NCI-H187 (cell line): ENCODE measurements at places on chromosomes 6 and 20.

- DNase-seq: no peak
Observed at GRCh38 chr6:14250573-14250972, 133.0 kb downstream of the CD83 start.

- no peak for DNase-seq
Observed at GRCh38 chr6:52754443-52754842, 8.8 kb downstream of the GSTA2 start.

DNA sequence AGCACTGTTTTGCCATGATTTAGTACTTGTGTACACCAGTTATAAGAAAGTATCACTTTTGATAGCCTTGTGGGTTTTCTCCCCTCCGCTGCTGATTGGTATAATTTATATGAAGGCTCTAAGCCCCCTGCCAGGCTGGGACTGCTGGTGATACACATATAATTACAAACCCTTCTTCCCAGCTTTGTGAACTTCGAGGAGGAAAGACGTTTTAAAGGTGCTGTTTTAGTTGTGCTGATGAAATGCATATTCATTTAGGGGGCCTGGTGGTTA lies 246.2 kb downstream of the TAF4 start:
- no peak for DNase-seq

GRCh38 chr20:25669826-25670422 lies 26.7 kb downstream of the ZNF337 start:
- DNase-seq: no peak

DNA sequence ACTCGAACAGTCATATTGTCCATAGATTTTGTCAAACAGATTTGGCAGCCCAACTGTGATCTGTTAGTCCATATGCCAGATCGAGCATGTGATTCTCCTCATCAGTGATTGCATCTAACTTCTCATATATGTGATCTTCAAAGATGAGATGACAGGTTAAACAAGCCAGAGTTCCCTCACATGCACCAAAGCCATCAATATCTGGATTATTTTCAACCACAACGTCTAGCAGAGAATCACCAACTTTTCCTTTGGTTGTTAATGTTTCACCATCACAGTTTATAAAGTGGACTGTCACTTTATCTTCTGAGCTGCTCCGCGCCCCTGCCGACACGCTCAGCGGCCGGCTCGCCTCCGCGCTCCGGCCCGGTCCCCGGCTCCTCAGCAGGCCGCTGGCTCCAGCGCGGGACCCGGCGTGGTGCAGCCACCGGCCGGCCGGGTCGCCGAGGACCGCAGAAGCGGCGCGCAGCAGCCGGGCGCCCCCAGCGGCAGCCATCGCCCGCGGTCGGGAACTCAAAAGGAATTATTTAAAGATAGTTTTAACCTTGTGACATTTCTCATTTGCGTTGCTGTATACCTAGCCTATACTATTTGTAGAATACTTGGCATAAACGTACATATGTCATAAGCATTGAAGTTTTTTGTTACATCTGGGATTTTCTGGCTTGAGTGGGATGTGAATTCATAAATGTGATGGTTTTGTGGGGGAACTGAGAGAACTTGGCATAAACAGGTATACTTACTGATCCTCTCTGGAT lies 40.1 kb upstream of the DYNLRB1 start:
- no peak for DNase-seq

- DNase-seq: no peak
Observed at GRCh38 chr6:159203304-159204005, 34.3 kb downstream of the FNDC1 start.

GRCh38 chr6:28597217-28597835 lies 71.6 kb downstream of the GPX5 start:
- DNase-seq: no peak

DNA sequence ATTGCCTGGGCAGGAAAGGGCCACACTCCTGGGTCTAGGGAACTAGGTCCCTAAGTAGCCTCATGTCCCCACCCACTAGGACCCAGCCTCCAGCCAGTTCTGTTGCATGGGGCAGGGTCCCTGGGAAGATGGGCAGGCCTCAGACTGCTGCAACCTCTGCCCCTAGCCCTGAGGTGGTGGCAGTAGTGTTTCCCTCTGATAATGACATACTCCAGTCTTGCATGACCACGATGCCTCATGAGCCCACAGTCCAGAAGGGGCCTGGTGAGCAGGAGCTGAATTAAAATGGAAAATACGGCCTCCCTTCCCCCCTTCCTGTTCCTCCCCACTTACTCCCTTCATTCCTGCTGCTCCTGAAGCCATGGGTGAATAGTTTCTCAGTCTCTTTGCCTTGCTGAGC lies 36.0 kb upstream of the SCRT2 start:
- DNase-seq: no peak

DNA sequence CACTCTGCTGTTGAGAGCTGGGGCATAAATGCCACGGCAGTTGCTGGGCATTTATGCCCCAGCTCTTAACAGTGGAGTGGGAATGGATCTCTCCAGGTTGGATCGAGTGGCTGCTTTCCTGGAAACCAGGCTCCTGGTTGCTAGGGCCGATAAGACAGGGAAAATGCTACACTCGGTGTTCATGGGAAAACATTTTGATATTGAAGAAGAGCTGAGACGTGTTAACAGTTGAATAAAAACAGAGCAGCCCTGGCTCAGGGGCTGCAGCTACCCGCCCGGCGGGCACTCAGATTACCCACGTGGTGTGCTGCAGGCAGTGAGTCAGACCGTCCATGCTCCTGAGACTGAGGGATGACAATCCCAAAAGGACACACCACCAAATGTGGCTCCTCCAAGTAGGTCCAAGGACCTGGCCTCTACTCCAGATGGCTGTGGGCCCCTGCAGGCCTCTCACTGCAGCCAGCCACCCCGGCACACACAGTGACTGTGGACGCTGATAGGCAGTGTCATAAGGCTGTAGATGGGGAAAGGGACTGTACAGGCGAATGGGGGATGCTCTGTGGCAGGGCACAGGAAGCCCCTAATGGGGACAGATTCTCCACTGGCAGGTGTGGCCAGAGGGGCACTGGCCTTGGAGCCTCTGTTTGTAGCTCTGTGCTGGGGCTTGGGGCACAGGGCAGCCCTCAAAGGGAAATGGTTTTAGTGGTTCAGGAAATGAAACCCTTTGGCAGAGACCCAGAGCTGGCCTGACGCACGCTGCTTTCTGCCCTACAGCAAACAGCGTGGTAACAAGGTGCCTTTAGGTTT lies 237.8 kb downstream of the LY86 start:
- peak; percentile 45 for DNase-seq

DNA sequence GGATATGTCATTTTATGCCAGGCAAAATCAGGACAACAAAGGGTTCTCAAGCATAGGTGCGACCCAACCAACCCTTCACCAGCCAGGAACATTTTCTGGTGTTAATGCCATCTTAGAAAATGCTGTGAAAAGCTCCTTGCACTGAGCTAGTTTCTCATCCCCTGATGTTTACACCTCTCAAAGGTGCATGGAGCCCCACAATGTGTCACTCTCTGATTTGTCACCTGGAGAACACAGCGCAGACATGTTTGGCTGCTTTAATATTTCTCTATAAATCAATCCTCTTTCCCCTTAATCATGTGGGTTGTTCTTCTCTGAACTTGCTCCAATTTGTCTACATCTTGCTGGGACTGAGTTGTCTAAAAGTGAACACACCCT lies 244.3 kb downstream of the TSHZ2 start:
- DNase-seq: no peak

- DNase-seq: no peak
Observed at GRCh38 chr20:57985278-57985677, 243.2 kb downstream of the ANKRD60 start.

DNA sequence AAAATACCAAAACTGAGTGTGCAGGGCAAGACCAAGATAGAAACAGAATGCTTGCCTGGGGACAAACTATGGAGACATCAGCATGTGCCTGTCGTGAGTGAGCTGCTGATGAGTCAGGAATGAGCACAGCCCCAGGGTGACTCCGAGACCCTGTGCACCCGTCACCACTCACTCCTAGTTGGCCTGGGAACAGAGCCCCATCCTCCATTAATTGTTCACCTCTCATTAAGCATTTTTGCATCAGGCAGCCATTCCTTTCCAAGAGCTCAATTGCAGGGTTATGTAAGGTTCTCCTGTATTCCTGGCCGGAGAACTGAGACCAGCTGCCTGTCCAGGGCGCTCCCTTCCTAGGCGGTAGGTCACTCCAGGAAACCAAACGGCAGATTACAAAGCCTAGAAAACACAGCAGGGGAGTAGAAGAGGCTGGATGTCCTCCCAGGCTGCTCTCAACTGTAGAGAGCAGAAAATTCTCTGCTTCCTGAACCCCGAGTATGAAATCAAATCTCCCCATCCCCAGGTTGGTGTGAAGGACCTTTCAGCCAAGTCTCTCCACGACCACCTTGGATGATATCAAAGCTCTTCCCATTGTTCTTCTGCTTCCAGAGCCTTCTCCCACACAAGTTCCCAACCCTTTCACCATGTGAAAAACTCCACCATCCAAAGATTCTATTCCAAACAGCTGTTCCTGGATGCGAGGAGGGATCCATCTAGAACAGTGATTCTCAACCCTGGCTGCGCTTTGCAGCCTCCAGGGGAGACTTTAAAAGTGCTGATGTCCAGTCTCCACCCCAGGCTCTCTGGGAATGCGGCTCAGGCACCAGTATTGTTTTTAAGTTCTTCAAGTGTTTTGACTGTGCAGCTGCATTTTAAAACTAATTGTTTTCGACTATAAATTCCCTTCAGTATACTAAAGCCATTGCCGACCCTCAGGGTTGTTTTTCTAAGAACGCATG lies 532.6 kb upstream of the JARID2 start:
- no peak for DNase-seq

DNA sequence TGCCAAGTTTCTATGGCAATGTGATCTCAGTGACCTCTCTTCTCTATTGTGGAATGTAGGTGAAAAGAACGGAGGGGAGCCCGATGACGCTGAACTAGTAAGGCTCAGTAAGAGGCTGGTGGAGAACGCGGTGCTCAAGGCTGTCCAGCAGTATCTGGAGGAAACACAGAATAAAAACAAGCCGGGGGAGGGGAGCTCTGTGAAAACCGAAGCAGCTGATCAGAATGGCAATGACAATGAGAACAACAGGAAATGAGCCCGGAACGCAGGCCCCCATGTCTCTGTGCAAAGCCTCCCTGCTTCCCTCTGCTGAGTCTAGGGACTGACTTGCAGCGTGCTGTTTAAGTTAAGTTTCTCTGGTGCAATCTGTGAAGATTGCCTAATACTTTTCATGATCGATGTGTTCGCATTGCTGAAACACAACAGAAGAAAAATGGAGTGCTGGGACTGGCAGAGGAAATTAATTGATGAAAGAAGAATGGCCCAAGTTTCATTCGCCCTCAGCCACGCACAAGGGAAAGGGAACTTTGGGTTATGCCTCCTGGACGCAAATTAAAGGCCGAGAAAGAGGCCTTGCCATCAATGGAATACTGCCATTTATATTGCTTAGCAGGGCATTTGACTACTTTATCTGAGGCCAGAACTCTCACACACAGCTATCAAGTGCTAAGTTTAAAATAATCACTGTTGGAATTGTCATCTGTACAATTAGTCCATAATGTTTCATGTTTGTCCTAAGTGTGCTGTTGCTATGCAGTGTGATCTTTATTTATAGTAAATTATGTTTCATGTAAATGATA lies 146.4 kb downstream of the AKAP7 start:
- DNase-seq: no peak

- DNase-seq: no peak
Observed at GRCh38 chr6:144722925-144723324, 437.8 kb downstream of the UTRN start.

GRCh38 chr6:56751604-56752003 lies 108.9 kb upstream of the DST start:
- no peak for DNase-seq

DNA sequence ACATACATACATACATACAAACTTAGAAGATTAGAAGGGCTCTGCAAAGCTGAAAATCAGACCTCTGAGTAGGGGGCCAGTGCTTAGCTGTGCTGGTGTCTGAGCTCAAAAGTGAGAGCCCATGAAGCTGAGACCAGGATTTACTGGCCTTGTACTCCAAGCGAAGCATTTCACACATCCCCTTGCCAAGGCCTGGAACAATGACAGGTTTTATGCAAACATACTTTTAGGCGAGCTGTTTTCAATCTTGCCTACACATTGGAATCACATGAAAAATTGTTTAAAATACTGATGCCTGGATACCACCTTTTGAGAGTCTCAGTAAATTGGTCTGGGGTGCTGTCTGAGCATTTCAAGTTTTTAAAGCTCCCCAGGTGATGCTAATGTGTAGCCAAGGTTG lies 80.9 kb upstream of the SRSF6 start:
- DNase-seq: no peak

DNA sequence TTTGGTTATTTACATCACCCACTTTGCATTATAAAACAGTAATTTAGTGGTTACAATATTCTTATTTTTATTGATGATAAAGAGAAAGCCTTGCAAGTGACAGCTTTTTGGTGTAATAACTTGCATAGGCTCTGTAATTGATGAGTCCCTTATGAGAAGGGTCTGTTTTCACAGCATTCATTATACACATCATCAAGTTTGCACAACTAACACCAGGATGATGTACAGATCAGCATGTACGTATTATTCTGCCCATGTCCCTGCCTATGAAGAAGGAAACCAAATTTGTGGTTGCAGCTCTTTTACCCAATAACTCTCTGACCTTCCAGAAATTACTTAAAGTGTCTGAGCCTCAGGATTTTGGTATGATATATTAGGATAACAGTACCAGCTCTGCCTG lies 59.2 kb downstream of the CLVS2 start:
- no peak for DNase-seq

DNA sequence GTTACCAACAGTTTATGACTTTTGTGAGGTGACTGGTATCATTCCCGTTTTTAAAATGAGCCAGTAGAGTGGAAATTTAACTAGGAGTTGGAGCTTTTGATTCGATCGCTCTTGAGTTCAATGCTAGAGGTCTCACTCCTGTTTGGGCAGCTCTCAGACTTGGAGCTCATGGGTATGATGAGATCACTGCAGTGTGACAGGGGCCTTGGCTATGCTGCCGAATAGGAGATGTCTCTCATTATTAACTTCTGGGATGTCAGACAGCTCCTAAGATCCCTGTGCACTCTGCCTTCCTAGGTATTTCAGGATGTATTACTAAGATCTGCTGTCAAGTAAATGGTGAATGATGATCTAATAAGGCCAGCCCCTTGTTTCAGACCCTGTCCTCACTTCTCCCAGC lies 20.4 kb downstream of the AKAP12 start:
- DNase-seq: no peak

GRCh38 chr6:72787391-72788031 lies 165.6 kb downstream of the KCNQ5 start:
- no peak for DNase-seq
